Activated CD4-positive, CD25-positive, alpha-beta regulatory T cell treated with anti-CD3 and anti-CD28 coated beads, Interleukin-2, amount 50 U/mL, for 72 hours (primary cell): ENCODE measurements at places on chromosomes 4 and X.

- DNase-seq, result peak; percentile 72
These were observed at the start of gene FNIP2 for GRCh38 chr4:158768555-158769174. Gene FNIP2 (plus strand): TSS chr4:158769026. CDS start chr4:158769213, 187 bp downstream.

GRCh38 chr4:94342694-94343093 lies at the start of gene HPGDS:
Gene HPGDS (minus strand): TSS chr4:94342836. CDS start chr4:94334629, 8,207 bp downstream.
- no peak for DNase-seq

DNA sequence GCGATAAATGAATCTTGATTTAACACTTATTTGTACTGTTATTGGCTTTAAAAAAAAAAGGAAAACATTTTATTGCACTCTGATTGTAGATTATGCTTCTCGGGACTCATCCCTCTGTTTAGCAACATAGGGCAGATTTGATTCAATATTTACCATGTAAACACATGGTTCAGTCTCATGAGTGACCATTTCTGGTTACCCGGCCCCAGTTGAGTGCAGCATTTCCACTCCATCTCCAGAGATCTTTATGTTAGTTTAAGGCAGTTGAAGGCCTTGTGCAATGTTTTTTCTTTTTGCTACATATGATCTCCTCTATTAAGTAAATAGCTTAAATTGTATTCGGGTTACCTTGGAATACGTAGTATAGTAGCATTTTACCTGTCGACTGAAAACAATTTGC lies 143.3 kb upstream of the RPS6KA3 start:
- DNase-seq, result no peak

GRCh38 chr4:107774681-107775080 lies 50.1 kb upstream of the SGMS2 start:
- DNase-seq, result no peak

DNA sequence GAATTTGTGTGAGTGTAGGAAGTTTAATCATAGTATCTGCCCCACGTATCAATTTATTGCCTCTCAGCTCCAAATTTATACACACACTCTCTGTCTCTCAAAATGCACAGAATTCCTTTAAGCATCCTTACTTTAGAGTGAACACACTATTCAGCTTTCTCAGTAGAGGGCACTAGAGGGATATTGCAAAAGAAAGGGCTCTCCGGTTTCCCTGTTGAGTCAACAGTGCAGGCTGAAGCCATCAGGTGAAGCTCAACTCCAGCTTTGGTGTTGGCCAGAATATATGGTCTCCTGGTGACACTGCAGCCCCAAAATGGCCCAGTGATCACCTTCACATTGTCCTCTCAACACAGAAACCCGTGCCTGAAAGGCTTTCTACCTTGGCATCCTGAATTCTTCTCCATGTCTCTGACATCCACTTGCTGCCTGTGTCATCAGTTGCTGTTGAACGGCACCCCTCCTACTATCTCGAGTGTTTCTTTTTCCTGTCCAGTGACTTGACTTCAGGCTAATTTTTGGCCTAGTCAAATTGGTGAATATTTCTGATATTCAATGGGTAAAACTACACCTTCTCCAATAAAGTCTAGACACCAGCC lies 670.5 kb downstream of the GABRG1 start:
- DNase-seq, result no peak

- no peak for DNase-seq
These were observed 28.1 kb downstream of the SMIM43 start for GRCh38 chr4:121736735-121737351.

GRCh38 chrX:66022632-66023384 lies 17.1 kb downstream of the VSIG4 start:
- DNase-seq, result no peak

DNA sequence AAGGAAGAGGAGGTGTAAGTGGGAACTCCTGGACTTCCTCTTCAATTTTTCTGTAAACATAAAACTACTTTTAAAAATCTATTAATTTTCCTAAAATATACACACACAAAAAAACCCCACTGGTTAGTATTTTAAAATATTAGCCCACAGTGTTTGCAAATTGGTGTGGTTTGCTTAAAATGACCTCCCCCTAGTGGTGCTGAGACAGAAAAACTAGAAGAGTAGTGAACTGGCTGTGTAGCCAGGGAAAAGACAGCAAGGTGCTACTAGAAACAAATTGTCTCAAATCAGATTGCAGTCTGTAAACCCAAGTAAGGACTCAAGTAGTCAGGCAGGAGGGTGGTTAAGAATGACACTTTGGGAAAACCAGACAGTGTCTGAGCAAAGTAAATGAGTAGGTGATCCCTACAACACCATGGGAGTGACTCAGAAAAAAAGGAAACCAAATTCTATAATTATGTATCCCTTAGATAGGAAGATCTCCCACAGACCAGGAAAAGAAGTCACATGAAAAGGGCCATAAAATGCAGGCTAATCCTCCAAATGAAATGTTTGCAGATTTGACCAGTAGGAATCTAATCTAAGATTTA lies 26.0 kb downstream of the AMTN start:
- DNase-seq, result no peak

DNA sequence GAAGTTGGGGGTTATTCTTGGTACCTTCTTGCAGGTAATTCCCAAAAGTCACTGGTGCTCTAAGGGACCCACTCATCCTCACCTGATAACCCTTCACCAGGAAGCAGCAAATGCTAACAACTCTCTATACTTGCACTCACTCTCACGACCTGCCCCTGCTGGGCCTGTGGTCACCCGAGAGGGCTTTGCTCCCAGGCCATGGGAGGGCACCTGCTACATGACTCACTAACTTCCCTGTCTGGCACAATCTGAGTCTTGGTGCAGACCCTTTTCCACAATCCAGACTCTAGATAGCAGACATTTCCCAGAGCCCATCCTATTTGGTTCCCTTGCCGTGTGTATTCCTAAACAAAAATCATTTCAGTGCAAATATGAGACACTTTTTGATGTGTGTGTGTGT lies 403.8 kb upstream of the FAT1 start:
- DNase-seq, result no peak

- no peak for DNase-seq
These were observed 170.7 kb downstream of the PTTG2 start for GRCh38 chr4:38130884-38131283.

- DNase-seq, result no peak
These were observed 200.2 kb downstream of the CPEB2 start for GRCh38 chr4:15202481-15202880.

DNA sequence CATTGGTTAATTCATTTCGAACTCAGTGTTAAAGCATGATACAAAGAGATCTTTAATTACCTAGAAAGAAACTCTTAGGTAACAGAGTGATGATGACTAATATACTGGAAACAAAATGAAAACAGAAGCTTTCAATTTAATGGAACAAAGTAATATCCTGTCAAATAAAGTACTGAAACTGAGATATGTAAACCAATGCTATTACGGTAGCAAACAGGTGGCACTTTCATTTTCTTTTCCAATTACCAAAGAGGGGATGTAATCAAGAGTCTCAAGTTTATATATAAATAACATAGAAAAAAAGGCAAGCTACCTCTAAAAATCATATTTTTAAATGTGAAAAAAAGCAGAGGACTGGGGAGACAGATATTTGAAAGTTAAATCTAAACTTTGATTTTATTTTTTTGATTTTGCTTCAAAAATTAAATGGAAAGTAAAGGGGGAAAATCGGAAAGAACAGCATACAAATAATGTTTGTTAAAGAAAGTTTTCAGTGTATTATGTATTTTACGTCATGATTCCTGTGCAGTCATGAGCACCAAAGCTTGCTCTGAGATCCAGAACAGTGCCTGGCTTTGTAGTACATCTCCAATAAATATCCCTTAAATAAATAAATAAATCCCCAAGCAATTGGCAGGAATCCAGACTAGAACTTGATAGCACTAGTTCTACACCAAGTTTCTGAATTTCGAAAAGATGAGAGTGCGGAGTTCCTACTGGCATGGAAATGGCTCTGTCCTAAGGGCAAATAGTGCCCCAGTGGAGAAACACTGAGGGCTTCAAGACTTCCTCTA lies 25.0 kb upstream of the RAPGEF2 start:
- DNase-seq, result no peak

- no peak for DNase-seq
These were observed 13.7 kb upstream of the SMIM20 start for GRCh38 chr4:25900310-25900709.

GRCh38 chr4:152591876-152592275 lies 56.0 kb upstream of the FBXW7 start:
- no peak for DNase-seq

- no peak for DNase-seq
These were observed 14.8 kb upstream of the PAQR3 start for GRCh38 chr4:78953769-78954666.

- DNase-seq, result no peak
These were observed 411.9 kb downstream of the SPOCK3 start for GRCh38 chr4:166822386-166822785.

DNA sequence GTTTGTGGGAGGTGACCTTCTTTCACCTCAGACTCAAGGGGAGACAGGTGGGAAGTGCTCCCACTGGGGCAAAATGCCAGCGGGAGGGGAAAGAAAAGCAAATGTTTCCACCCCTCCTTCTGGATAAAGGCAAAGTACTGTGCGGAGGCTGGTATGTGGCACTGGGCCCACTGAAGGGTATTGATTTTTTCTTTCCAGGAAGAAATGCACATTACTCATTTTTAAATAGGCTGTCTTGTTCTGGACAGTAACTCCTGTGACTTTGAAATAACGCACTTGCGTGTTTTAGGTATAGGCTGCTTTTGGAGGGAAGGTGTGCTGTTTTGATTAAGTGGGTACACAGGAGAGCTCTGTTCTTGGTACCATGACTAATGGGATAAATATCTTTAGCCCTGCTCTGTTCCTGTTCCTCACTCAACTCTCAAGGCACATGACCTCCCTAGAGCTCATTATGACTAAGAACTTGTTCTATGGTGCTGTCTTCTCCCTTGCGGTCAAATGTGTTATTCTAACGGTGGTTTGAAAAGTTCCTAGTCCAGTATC lies 40.7 kb upstream of the MBTPS2 start:
- DNase-seq, result no peak

DNA sequence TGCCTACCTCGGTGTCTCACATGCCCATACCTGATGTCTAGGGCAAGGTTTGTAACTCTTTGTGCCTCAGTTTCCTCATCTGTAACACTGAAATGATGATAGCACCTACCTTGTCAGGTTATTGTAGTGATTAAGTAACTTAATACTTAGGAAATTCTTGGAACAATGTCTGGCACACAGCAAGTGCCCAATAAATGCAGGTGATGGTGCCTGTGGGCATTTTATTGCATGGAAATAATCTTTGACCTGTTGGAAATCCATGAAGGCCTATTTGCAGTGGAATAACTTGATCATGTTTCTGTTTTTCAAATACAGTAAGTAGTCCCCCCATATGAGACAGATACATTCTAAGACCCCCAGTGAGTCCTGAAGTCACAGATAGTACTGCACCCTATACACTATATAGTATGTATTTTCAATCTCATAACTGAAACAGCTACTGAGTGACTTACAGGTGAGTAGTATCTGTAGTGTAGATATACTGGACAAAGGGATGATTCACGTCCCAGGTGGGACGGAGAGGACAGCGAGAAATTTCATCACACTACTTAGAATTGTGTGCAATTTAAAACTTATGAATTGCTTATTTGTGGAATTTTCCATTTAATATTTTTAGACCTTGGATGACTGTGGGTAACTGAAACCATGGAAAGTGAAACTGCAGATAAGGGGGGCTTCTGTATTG lies 42.1 kb downstream of the AFF1 start:
- no peak for DNase-seq

DNA sequence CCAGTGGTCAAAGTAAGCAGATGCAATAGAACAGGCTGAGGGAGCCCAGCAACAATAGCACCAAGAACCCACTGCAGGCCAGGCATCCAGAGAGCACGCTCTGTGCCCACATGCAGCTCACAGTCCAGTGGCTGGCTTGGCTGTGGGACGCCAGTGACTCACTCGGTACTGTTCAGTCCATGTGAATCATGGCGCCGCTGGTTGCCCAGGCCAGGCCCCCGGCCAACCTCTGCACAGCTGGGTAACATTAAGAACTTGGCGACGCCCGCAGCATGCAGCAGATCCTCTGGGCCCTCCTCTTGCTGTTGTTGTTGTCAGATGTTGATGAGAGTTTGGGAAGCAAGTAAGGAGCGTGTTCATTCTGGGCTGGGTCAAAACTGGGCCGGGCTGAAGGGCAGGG lies 60.5 kb downstream of the MSX1 start:
- DNase-seq, result no peak

DNA sequence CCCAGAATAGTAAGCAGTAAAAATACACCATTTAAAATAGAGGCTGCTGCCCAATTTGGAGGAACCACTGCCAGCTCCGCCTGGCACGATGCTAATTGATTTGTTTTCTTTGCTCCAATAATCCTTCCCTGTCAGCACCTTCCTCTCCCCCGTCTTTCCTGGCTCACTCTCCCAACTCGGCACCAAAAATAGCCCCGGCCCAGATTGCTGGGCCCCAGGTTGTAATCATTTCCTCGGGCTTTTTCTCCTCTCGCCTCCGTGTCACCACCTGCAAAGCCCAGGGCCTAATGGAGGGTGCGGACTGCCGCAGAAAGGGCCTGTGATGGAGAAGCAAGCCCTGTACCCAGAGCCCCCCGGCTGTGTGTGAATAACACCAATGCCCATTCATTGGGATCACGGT lies 197.6 kb upstream of the PSAPL1 start:
- DNase-seq, result no peak

DNA sequence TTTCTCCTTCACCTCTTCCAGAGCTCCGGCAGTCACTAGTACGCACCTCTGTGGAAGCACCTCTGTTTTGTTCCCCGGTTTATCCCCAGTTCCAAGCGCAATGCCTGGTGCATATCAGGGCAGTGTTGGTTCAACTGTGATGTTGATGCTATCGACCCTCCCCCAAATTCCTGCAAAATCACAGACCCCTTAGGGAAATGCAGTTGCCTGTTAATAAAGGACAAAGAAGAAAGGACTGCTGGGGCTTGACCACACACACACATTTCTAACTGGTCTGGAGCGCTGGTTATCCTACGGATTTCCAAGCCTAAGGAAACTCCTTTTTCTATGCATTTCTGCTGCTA lies 530 bp upstream of the NMU start:
- no peak for DNase-seq

DNA sequence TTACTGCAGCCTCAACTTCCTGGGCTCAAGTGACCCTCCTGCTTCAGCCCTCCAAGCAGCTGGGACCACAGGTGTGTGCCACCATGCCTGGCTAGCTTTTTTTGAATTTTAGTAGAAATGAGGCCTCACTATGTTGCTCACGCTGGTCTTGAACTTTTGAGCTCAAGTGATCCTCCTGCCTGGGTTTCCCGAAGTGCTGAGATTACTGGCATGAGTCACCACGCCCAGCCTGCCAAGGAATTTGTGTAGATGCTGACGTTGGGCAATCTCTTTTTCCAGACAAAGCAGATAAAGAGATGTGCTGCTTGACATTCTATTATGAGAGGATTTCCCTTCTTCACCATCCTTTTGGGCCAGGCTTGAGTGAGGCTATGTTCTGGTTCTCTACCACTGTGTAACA lies 254.5 kb upstream of the RPS6KA3 start:
- no peak for DNase-seq

- no peak for DNase-seq
These were observed 40.5 kb downstream of the NFKB1 start for GRCh38 chr4:102541697-102542096.
